ENCODE measurements at places on chromosomes 6 and 20.

GRCh38 chr6:125346201-125346925 is 44.6 kb upstream of the HDDC2 start:
- no peak for DNase-seq

- DNase-seq = no peak
Measured at GRCh38 chr6:35811699-35811995, 6.5 kb downstream of the LHFPL5 start.

DNA sequence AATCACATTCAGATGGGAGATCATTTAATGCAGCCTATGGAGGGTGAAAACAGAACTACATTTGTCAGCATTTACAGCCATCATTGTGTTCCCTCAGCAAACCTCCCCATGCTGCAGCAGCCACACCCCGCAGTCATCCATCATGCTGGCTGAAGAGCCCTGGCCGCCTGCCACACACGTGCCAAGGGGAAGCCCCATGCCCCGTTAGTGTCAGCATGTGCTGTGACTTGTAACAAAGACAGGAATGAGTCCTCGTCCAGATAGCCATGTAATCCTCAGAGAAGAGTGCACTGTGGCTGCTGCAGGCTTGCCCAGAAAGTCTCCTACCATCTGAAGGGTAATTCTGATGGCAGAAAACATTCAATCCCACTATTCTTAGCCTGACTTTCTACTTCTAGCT is 1097.8 kb downstream of the KIF16B start:
- DNase-seq = no peak

GRCh38 chr6:34813028-34813713 is 21.3 kb downstream of the BLTP3A start:
- no peak for DNase-seq

- no peak for DNase-seq
Measured at GRCh38 chr6:56756791-56757587, 114.3 kb upstream of the DST start.

GRCh38 chr20:11018668-11019170 is 344.9 kb upstream of the JAG1 start:
- no peak for DNase-seq

Measured in stimulated activated CD4-positive, alpha-beta T cell treated with anti-CD3 and anti-CD28 coated beads, Interleukin-4, amount 100 ng/mL, for 24 hours (primary cell).